ENCODE measurements at places on chromosomes 4 and X.

GRCh38 chr4:17094159-17094875 is 195.9 kb upstream of the LDB2 start:
- no peak for DNase-seq

- DNase-seq = no peak
These were observed 14.1 kb upstream of the CA5B start for GRCh38 chrX:15723887-15724517.

- DNase-seq = no peak
These were observed 126.1 kb downstream of the MGST2 start for GRCh38 chr4:139791681-139792080.

DNA sequence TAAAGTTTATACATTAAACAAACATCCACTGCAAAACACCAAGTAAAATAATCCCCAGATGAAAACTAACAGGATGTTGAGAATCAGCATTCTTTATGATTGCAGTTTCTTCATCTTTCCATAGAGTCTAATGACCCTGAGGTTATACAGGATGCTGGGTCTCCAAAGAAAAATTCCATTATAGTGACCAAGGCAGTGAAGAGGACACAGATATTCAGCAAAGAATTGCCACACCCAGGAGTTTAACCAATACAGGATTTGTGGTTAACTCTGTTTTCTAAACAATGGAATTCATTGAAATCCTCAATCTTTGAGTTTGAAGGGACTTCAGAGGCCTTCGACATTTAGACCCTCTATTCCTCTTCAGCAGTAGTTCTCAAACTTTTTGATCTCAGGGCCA is 76.2 kb upstream of the ESX1 start:
- DNase-seq = no peak

DNA sequence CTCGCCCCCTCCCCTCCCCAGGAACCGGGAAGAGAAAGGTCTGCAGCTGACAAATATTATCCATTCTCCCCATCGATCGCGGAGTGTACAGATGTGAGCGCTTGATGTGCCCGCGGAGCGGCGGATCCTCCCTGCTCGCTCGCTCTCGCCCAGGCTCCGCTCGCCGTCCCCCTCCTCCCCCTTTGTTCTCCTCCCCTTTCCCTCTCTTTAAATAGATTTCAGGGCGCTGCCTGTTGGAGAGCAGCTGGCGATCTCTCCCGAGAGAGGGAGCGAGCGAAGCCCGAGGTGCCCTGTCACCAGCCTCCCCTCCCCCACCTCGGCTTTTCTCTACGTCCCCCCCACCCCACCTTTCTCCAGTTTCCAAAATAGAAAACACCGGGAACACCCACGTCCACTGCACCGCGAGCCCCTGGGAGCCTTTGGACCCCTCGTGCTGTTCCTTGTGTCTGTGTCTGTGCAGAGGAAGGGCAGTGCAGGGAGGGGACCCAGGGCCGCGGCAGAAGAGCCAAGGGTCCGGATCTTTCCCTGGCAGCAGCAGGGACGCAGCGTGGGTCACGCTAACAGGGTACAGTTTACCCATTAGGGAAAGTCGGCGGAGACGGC is 56.6 kb upstream of the BCOR start:
- no peak for DNase-seq

DNA sequence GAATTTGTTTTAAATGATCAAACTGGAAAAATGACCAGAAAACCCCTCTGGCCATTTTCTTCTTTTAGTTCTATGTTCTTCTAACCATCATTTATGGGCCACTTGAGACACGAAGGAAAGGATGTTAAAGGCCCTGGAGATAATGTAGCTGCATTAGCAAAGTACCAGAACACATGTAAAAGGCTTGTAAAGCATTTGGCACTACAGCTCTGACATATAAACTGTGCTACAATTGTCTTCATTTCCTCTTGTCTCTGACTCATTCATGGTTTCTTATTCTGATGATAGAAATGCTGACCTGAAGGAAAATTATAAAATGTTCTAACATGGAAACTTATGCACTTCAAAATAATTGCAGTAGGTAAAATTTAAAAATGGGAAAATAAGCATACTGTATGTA is 388.7 kb downstream of the FAT4 start:
- no peak for DNase-seq

DNA sequence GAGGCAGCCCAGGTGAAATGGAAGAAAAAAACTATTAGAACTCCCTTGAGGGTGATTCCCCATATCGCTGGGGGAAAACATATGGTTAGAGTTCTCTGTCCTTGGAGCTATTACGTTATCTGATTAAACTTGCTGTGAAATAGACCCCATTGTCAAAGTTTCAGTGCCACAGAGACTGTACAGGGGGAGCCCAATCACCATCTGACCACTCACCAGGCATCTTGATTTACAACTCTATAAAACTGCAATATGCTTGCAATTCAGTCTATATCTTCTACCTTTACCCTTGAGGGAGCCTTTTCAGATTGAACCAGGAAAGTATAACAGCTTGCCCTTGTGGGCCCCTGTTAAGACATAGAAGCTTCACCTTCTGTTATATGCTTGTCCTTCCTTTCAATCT is 18.2 kb downstream of the TMEM255A start:
- DNase-seq = no peak

GRCh38 chr4:79027656-79028055 is 88.4 kb upstream of the PAQR3 start:
- no peak for DNase-seq
